ENCODE measurements at places on chromosomes 1 and 21.
A peak's percentile ranks its signal among the peaks of the same experiment; 100 is the strongest.

- DNase-seq, result no peak
These were observed 23.4 kb downstream of the MAPKAPK2 start for GRCh38 chr1:206708058-206708457.

- no peak for DNase-seq
These were observed 227.1 kb downstream of the TOMM20 start for GRCh38 chr1:234901491-234902049.

- DNase-seq, result no peak
These were observed at the start of gene GPR161 for GRCh38 chr1:168136709-168137514. TSS of gene GPR161 (minus strand) at chr1:168136930. CDS start at chr1:168104850, 32,080 bp downstream.

DNA sequence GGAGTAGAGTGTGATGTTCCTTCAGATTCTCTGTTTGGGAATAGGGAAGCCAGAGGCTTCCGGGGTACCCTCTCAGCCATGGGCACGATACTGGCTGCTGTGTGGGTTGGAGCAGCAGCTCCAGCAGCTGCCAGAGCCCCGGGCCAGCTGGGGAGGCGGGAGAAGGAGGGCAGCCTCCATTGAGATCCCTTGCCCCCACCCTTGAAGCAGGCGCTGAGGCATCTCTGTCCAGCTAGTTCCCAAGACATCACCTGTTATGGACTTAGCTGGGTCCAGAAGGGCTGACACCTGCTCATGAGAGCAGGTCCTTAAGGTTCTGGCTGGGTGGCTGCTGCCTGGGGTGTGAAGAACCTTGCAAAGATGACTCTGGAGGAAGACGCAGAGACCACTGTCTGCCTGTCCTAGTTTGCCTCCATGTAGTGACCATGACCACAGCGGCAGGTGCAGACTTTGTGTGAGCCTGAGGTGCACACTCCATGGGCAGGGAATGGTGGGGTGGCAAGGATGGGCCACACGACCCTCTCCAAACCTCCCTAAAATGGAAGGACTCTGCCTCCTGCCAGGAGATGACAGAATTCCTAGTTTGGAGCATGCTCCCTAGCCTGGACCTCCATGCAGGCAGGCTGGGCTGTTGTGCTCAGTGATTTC, 222.6 kb upstream of the C1orf174 start:
- no peak for DNase-seq

GRCh38 chr1:243343970-243344937, 88.4 kb downstream of the SDCCAG8 start:
- no peak for DNase-seq

DNA sequence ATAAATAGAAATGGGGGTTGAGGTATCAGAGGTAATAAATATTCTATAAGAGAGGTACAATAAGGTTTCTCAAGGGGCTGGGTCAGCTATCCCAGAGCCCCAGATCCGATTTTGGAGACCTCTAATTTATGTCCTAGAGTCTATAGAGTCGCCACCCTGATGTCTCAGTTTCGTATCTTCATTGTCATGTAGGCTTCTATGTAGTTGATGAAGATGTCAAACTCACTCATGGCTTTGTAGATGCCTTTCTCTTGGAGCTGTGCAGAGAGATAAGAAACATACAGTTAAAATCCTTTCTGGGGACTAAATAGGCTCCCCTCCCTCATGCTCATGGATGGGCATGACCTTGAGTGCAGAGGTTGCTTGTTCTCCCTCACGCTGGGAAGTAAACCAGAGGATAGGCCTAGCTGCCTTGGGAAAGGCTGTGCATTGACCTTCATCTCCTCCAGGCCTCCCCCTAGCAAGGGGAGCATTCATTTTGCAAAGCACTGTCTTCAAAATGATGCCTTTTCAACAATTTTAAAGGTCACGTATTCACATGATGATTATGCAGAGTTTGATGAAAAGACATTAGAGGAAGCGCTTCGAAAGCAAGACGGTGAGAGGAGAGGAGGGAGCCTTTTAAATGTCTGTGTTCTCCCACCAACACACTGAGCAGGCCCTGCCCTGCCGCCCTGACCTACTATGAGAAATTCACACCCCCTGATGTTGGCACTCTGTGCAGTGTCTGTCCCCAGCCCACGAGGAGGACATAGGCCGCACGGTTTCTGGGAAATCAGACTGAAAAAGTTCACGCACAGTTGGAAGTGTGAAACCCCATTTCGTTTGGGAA, 1.9 kb upstream of the IL19 start:
- DNase-seq, result no peak

- no peak for DNase-seq
These were observed 35.8 kb downstream of the GREM2 start for GRCh38 chr1:240575981-240576662.

GRCh38 chr1:27388337-27389005, 4.0 kb upstream of the GPR3 start:
- peak; percentile 41 for DNase-seq

- no peak for DNase-seq
These were observed 88.2 kb downstream of the GABPA start for GRCh38 chr21:25822981-25823380.

DNA sequence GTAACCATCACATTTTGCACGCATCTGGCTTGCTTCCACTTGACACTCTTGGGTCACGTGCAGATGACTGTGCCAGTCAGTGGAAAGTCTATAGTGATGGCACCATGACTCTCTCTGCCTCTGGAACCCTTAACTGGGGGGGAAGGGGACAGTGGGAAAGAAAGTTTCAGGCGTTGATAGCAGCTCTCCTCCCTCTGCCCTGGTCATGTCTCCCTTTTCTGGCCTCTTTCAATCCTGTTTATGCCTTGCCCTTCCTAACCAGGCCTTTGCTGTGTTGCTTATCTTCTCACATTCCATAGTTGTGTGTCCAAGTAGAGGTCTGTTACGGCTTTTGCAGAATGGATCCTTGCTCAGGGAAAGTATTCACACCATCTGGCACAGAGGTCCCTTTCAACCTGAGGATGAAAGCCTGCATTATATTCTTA, 93.5 kb downstream of the NRDC start:
- DNase-seq, result no peak

- no peak for DNase-seq
These were observed 68.3 kb downstream of the ADARB1 start for GRCh38 chr21:45142469-45143308.

All from stimulated activated CD4-positive, alpha-beta T cell treated with anti-CD3 and anti-CD28 coated beads, TNF-alpha, amount 100 ng/mL, for 1 hour (primary cell).